Mononuclear cell (primary cell): ENCODE measurements at places on chromosomes 12 and 14. TPM values are rescaled to one million over a fixed set of nuclear protein-coding genes. Genes with fewer than 3 reads are reported as not detected.

Gene ABCD4
- 32.6 TPM for total RNA-seq

Gene ABCC9
- 0.10 TPM for total RNA-seq

Gene SPIC
- total RNA-seq, result not detected

Gene AHSA1
- 20.5 TPM for total RNA-seq

Gene LYZ
- 5,492 TPM for total RNA-seq

Gene FSCB
- under 0.01 TPM for total RNA-seq

Gene SERPINA12
- total RNA-seq, result not detected

Gene EGLN3
- 2.3 TPM for total RNA-seq

Gene SLC41A2
- total RNA-seq, result 4.9 TPM

Gene IFNG-AS1
- total RNA-seq, result 1.7 TPM

Gene RND1
- total RNA-seq, result 6.2 TPM

Gene PMCH
- total RNA-seq, result not detected

Gene POTEM
- not detected for total RNA-seq

Gene KCTD10
- 39.3 TPM for total RNA-seq

Gene CIT
- total RNA-seq, result 0.84 TPM

Gene SDR9C7
- total RNA-seq, result not detected

Gene CSAD
- 11.3 TPM for total RNA-seq

Gene SPX
- 11.2 TPM for total RNA-seq

Gene CFAP73
- total RNA-seq, result not detected

Gene CARMIL3
- 0.52 TPM for total RNA-seq

Gene LUM
- total RNA-seq, result 0.10 TPM

Gene STAT2
- total RNA-seq, result 95.2 TPM

Gene DAO
- not detected for total RNA-seq

Gene SLC38A1
- total RNA-seq, result 308 TPM

Gene LIN7A
- total RNA-seq, result 6.1 TPM

Gene P2RX2
- total RNA-seq, result 0.10 TPM

Gene TCL1B
- 0.21 TPM for total RNA-seq

Gene AQP2
- not detected for total RNA-seq

Gene PIWIL1
- not detected for total RNA-seq

Gene CAPZA3
- not detected for total RNA-seq

Gene IL31
- not detected for total RNA-seq

Gene CDKL1
- 4.6 TPM for total RNA-seq

Gene RNASE2
- total RNA-seq, result 38.3 TPM

Gene POU6F1
- total RNA-seq, result 5.5 TPM

Gene TMEM30B
- 5.8 TPM for total RNA-seq

Gene ZDHHC22
- not detected for total RNA-seq

Gene ESRRB
- total RNA-seq, result 0.10 TPM

Gene PLD4
- total RNA-seq, result 15.3 TPM

Gene FAM222A
- total RNA-seq, result 1.0 TPM

Gene AICDA
- total RNA-seq, result not detected

Gene SLCO1B1
- total RNA-seq, result not detected

Gene ENDOU
- not detected for total RNA-seq

Gene PLEKHG7
- 0.42 TPM for total RNA-seq

Gene DEPDC4
- not detected for total RNA-seq

Gene GLIPR1L1
- total RNA-seq, result not detected

Gene SLC7A8
- total RNA-seq, result 0.21 TPM

Gene LMNTD1
- total RNA-seq, result not detected
